Activated T-cell treated with anti-CD3 and anti-CD28 coated beads, Interleukin-2, amount 50 U/mL, for 72 hours (primary cell): ENCODE measurements at places on chromosomes 11 and 22.

DNA sequence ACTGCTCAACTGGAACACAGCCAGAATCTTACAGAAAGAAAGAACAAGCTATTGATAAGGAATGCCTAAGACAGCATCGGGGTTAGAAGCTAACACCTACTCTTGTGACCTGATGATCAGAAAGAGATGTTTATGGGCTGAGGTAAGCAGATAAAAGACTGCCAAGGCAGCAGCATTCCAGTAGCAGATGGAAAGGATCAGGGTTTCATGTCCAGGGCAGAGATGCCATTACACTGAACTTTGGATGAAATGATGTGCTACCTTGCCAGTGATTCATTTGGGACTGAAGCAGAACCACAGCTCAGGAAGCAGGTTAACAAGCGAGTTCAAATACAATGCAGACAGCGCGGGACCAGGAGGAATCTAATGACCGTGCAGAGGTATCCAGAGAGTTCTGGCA is 27.1 kb upstream of the APOA1 start:
- DNase-seq: no peak

- DNase-seq: no peak
Observed at GRCh38 chr11:1483445-1483961, 3.1 kb downstream of the MOB2 start.

GRCh38 chr22:41699264-41700107 is at the start of gene MEI1:
MEI1 (plus strand) TSS chr22:41699503; CDS start chr22:41699539, 36 bp downstream.
- peak; percentile 91 for DNase-seq

- no peak for DNase-seq
Observed at GRCh38 chr22:45428391-45429385, 15.2 kb downstream of the RIBC2 start.

DNA sequence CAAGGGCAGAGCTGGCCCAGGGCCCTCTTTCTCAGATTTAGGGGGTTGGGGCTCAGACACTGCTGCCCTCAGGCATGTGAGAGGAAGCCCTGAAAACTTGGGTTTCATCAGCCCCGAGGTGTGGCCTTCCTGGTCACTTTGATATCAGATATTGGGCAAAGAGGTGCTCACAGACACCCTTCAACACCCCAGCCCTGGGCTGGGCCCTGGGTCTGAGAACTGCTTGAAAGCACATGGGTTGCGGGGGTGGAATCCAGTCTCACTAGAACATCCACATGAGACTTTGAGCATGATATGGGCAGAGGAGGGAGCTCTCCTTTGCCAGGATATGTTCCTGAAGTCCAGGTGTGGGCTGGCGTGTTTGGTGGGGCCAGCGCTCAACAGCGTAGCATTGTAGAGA is 10.4 kb downstream of the DGAT2 start:
- no peak for DNase-seq

DNA sequence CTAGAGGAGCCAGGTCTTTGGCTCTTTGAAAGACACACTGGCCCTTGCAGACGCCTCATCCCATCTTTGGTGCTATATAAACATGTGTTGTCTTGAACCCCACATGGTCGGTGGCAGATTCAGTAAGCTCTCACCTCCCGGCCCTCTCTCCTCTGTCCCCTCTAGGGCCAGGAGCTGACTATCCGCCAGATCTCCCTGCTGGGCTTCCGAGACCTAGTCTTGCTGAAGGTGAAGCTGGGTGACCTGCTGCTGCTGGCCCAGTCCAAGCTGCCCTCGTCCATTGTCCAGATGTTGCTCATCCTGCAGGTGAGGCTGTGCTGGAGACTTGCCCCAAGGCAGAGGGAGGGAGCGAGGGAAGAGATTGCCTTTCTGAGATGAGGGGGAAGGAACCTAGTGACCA is 63.9 kb downstream of the TRAF6 start:
- DNase-seq: no peak

GRCh38 chr22:27490080-27490479 is 311.5 kb downstream of the MN1 start:
- DNase-seq: no peak

- DNase-seq: no peak
Observed at GRCh38 chr11:125435461-125436238, 60.4 kb downstream of the FEZ1 start.

- no peak for DNase-seq
Observed at GRCh38 chr11:119668676-119669075, 60.3 kb downstream of the NECTIN1 start.

DNA sequence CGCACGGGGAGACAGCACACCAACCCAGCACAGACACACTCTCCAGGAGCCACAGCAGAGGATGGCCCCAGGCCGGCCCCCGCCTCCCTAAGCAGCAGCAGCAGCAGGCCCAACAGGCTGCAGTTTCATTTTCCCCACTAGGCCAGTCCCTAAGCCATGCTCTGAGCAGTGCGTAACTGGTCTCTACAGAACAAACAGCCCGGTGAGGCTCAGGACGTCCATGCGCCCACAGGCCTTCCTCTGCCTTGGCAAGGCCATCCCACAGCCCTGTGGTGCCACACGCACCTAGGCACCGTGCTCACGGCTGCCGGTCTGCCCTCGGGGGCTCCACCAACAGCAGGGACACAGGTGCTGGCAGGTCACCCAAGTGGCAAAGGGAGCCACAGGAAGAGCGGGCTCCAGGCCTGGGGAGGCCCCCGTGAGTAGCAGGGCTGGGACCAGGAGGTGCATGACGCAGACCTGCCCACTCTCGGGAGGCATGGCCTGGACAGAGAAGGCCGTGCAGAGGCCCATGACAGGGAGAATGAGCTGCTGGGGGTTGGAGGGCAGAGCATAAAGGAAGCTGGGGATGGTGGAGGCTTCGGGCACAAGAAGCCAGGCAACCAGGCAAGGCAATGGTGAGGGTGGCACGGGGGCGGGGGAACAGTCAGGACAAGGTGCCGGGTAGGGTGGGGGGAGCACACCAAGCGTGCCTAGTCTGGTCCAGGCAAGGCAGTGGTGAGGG is 1.4 kb upstream of the MOB2 start:
- no peak for DNase-seq

DNA sequence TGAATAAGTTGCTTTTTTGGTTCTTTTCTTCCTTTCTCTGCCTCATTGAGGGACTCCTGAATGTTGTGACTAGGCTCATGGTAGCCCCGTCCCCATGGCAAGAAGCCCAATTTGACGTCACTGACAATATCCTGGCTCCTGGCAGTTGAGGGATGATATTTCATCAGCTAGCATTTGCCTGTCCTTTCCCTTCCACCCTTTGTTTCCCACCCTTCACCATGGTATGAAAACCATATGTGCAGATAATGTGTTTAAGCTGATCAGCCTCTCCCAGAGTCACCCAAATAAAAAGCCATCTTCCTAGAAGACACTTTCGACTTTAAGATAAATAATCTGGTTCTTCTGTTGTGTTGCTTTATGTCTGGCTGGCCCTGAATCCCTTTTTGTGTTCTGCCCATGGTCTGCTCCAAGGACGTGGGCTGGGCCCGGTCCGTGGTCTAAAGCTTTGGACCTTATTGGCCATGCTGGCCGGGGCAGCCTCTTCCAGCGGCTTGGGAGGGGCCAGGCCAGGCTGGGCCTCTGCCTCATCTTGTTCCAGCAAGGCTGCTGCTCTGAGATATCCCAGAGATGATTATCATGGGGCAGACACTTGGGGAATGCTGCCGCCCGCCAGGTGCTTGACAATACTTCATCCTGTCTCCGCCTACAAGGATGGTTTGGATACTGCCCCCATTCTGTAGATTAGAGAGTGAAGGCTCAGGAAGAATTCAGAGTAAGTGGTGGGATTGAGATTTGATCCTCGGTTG is 5.1 kb downstream of the TSPAN18 start:
- DNase-seq: no peak

DNA sequence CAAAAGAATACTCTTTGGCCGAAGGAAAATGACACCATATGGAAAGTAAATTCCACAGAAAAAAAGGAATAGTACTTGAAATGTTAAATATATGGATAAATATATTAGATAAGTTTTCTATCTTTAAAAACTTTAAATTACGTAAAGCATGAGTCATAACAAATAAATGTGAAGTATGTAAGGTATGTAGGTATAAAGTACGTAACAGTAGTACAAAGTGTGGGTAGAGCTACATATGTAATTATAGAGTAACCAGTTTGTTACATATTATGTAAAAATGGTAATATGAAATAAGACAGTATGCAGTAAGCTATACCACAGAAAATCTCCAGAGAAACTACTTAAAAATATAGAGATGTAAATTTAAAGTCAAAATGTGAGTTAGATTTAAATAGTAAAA is 582.3 kb upstream of the CHORDC1 start:
- DNase-seq: no peak

DNA sequence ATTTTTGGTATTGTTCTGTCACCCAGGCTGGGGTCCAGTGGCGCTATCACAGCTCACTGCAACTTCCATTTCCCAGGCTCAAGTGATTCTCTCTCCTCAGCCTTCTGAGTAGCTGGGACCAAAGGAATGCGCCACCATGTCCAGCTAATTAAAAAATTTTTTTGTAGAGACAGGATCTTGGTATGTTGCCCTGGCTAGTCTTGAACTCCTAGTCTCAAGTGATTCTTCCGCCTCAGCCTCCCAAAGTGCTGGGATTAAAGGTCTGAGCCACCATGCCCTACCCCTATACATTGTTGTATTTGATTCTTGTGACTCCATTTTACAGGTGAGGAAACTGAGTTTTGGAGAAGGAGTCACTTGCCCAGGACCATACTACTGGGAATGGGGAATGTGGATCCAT is 11.9 kb downstream of the KIAA1671 start:
- no peak for DNase-seq

- no peak for DNase-seq
Observed at GRCh38 chr22:29136782-29137700, 64.2 kb downstream of the KREMEN1 start.

DNA sequence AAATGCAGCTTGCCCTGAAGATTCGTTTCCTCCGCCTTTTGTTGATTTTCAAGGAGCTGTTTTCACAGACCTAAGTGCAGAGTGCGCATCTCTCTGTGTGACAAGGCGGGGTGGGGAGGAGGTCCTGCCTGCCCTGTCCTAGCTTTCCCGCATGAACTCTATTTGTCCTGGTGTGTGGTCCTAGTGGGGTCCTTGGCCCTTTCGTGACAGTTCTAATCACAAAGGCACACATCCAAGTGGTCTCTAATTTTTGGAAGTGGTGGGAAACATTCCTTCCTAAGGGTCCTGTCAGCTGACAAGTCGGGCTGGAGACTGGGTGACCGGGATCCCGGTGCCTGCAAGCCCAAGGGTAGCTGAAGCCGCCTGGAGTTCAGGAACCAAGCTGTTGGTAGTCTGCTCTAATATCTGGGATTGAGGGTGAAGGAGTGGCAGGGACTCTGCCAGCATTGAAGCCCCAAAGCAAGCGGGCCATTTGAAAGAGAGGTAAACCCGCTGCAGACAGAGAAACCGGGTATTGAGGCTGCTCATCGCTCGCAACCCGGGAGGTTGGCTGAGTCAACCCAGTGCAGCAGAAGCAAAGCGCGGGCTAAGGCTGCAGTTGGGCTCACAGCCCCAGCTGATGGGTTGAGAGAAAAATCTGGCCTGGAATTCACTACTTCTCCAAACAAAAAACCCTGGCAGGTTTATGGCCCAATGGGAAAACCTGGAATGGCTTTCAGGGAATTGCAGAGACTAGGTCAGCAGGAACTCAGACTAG is 28.1 kb upstream of the FBXO3 start:
- peak; percentile 33 for DNase-seq

- DNase-seq: peak; percentile 5
Observed at GRCh38 chr11:120432056-120433018, 79.2 kb upstream of the GRIK4 start.
